ENCODE measurements at places on chromosomes 4 and X. TPM values are rescaled to one million over a fixed set of nuclear protein-coding genes. Genes with fewer than 3 reads are reported as not detected.
A peak's percentile ranks its signal among the peaks of the same experiment; 100 is the strongest.

DNA sequence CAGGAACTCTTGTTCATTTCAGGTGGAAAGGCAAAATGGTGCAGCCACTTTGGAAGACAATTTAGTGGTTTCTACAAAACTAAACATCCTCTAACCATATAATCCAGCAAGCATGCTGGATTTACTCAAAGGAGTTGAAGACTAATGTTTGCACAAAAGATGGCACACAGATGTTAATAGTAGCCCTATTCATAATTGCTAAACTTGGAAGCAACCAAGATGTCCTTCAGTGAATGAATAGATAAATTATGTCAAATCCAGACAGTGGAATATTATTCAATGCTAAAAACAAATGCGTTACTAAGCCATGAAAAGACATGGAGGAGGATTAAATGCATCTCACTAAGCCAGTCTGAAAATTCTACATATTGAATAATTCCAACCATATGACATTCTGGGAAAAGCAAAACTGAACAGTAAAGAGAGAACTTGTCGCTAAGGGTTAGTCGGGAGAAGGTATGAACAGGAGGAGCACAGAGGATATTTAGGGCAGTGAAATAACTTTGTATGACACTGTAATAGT is 48.2 kb upstream of the PCDH7 start:
- H3K4me1 ChIP-seq, result no peaks in the 10 kb centered on the region
- H3K4me3 ChIP-seq, result no peak overlapping the region
- DNase-seq, result no peak
- no peak overlapping the region for H3K27ac ChIP-seq
- no peaks in the 10 kb centered on the region for H3K36me3 ChIP-seq
- H3K27me3 ChIP-seq, result no peaks in the 10 kb centered on the region

- peaks cover 7% of the 10 kb centered on the region for H3K36me3 ChIP-seq
- H3K4me1 ChIP-seq, result peaks cover 17% of the 10 kb centered on the region
- no peak for DNase-seq
- H3K4me3 ChIP-seq, result no peak overlapping the region
These were observed 14.2 kb downstream of the C4orf33 start for GRCh38 chr4:129109965-129110824.

GRCh38 chr4:19348746-19349145 is 903.0 kb upstream of the SLIT2 start:
- no peaks in the 10 kb centered on the region for H3K4me1 ChIP-seq
- no peaks in the 10 kb centered on the region for H3K36me3 ChIP-seq
- H3K27me3 ChIP-seq, result no peaks in the 10 kb centered on the region
- DNase-seq, result no peak
- H3K27ac ChIP-seq, result no peak overlapping the region

The BCAP31 gene
- 282 TPM for total RNA-seq

DNA sequence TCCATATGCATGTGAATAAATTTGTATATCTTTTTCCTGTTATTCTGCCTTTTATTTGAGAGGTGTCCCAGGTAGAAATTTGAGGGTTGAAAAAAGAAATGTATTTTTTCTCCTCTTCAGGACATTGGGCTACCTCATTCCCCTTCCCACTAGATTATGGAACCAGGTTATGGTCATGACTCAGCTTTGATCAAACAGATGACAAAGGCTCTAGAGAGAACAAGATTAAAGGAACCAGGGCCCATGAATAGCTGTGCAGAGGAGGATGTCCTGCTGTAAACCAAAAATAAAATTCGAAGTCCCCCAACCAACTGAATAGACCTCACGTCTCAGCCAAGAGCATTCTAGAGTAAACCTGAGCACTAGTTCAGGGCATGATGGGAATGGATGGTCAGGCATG is 313.2 kb downstream of the RAPGEF2 start:
- no peak overlapping the region for H3K27ac ChIP-seq
- peaks cover 4% of the 10 kb centered on the region for H3K36me3 ChIP-seq
- no peak for DNase-seq
- H3K27me3 ChIP-seq, result peaks cover 3% of the 10 kb centered on the region

- no peak overlapping the region for H3K27ac ChIP-seq
- H3K36me3 ChIP-seq, result no peaks in the 10 kb centered on the region
- H3K4me1 ChIP-seq, result peaks cover 4% of the 10 kb centered on the region
These were observed 26.8 kb downstream of the DOCK11 start for GRCh38 chrX:118522230-118522926.

The BMX gene
- total RNA-seq, result 0.74 TPM

DNA sequence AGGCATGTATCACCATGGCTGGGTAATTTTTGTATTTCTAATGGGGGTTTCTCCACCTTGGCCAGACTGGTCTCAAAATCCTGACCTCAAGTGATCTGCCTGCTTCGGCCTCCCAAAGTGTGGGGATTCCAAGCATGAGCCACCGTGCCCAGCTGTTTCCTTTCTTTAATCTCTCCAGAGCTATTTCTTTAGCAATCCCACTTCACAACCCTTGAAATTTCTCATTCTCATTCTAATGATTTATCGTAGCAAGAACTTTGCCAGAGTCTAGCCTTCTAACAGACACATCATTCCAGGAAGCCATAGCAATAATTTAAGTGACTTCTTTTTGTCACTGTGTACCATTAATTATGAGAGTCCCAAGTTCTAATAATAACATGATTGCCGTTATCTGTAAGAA is 68.6 kb downstream of the RXFP1 start:
- no peaks in the 10 kb centered on the region for H3K36me3 ChIP-seq
- H3K4me3 ChIP-seq, result no peak overlapping the region
- DNase-seq, result no peak

DNA sequence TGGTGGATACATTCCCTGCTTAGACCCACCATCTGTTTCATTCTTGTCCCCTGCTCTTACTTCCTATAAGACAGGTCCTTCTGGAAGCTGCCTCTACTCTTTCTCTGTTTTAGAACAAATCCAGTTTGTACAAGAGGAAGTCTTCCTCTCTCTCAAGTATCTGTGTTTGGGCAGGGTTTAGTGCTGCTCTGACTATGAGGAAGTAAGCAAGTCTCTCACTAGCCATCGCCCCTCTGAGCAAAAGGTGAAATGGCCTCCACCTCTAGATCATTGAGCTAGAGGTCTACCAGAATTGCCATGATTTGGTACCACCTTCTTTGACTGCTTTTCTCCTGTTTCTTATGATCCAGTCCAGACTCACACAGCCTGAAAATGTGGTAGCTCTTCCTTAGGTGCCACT is 8.4 kb downstream of the BTK start:
- peaks cover 4% of the 10 kb centered on the region for H3K27me3 ChIP-seq
- no peak overlapping the region for H3K4me3 ChIP-seq
- no peak overlapping the region for H3K27ac ChIP-seq
- no peaks in the 10 kb centered on the region for H3K36me3 ChIP-seq

DNA sequence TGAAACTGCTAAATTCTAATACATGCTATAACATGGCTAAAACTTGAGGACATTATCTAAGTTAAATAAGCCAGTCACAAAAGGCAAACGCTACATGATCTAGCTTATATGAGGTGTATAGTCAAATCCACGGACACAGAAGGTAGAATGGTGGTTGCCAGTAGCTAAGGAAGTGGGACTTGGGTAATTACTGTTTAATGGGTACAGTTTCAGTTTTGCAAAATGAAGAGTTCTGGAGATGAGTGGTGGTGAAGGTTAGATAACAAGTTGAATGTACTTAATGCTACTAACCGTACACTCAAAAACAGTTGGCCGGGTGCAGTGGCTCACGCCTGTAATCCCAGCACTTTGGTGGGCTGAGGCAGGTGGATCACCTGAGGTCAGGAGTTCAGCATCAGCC is 644.5 kb upstream of the DIPK2B start:
- H3K4me3 ChIP-seq, result no peak overlapping the region
- peaks cover 2% of the 10 kb centered on the region for H3K27me3 ChIP-seq
- no peak for DNase-seq
- H3K4me1 ChIP-seq, result peaks cover 8% of the 10 kb centered on the region
- no peaks in the 10 kb centered on the region for H3K36me3 ChIP-seq

DNA sequence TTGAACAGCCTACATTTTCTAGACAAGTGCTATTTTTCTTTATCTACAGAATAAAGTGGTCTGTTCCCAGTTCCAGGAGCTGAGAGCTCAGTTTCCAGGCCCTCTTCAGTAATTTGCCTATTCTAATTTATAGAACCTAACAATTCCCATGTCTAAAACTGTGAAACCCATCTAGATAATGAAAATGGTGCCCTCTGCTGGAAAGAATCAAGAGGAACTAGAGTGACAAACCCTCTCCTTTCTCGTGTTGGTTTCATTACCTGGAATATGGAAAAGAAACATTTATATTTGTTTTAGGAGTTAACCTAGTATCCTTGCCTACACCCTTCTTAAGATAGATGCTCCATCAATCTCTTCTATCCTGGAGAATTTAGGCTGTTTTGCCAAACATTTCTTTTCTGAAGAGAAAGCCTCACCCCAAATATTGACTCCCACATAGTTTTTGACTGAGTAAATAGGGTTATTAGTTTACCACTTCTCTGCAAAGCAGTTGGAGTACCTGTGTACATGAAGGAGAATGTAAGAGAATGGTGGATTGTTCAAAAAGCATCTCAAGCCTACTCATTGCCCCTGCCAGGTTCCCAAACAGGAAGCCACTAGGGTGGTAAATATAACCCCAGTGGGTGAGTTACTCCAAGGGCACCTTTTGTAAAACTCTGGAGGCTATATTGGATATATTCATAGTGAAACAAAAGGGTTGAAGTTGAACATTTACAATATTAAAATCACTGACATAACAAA is 121.6 kb downstream of the RASL11B start:
- no peaks in the 10 kb centered on the region for H3K36me3 ChIP-seq
- no peak overlapping the region for H3K27ac ChIP-seq
- H3K4me1 ChIP-seq, result peaks cover 9% of the 10 kb centered on the region
- peak; percentile 40 for DNase-seq
- H3K4me3 ChIP-seq, result no peak overlapping the region

- H3K4me3 ChIP-seq, result no peak overlapping the region
- no peak overlapping the region for H3K27ac ChIP-seq
- H3K27me3 ChIP-seq, result peaks cover 3% of the 10 kb centered on the region
- DNase-seq, result no peak
These were observed 6.2 kb upstream of the ZCCHC13 start for GRCh38 chrX:74297766-74298165.

- H3K36me3 ChIP-seq, result no peaks in the 10 kb centered on the region
- no peak for DNase-seq
- H3K4me1 ChIP-seq, result no peaks in the 10 kb centered on the region
- no peak overlapping the region for H3K27ac ChIP-seq
- no peaks in the 10 kb centered on the region for H3K27me3 ChIP-seq
These were observed 1180.2 kb downstream of the FAM133A start for GRCh38 chrX:94854251-94854650.

GRCh38 chr4:68589790-68590189 is 13.7 kb upstream of the UGT2B17 start:
- no peak overlapping the region for H3K4me3 ChIP-seq
- no peaks in the 10 kb centered on the region for H3K36me3 ChIP-seq
- no peaks in the 10 kb centered on the region for H3K4me1 ChIP-seq
- no peak for DNase-seq

DNA sequence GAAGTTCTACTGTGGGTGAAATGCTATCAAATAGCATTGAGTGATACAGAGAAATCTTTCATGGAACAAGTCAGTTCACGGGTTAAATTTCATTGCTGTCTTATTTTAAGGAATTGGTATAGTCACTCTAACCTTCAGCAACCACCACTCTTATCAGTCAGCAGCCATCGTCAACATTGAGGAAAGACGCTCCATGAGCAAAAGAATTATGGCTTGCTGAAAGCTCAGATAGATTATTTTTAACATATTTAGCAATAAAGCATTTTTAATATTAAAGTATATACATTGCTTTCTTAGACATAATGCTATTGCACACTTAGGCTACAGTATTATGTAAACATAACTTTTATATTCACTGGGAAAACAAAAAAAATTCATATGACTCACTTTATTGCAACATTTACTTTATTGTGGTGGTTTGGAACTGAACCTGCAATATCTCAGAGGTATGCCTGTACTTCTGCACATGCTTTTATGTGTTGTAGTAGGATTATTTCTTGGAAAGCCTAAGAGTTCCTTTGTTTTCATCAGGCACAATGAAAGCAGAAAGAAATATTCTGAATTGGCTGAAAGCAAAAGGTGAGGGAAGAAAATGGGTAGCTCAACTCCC is 586.7 kb downstream of the GBA3 start:
- H3K36me3 ChIP-seq, result no peaks in the 10 kb centered on the region
- DNase-seq, result no peak
- H3K4me3 ChIP-seq, result no peak overlapping the region
- H3K27ac ChIP-seq, result no peak overlapping the region
- H3K27me3 ChIP-seq, result no peaks in the 10 kb centered on the region

GRCh38 chr4:31422006-31422405 is 701.8 kb downstream of the PCDH7 start:
- H3K4me3 ChIP-seq, result no peak overlapping the region
- DNase-seq, result no peak

GRCh38 chrX:39508300-39508692 is 589.5 kb downstream of the BCOR start:
- no peak overlapping the region for H3K27ac ChIP-seq
- DNase-seq, result no peak
- no peaks in the 10 kb centered on the region for H3K4me1 ChIP-seq
- no peaks in the 10 kb centered on the region for H3K27me3 ChIP-seq
- no peaks in the 10 kb centered on the region for H3K36me3 ChIP-seq

GRCh38 chrX:2692221-2693112 is 1.4 kb downstream of the CD99 start:
- peak; percentile 24 for DNase-seq
- H3K27me3 ChIP-seq, result peaks cover 28% of the 10 kb centered on the region
- peak overlapping the region; percentile 98 for H3K27ac ChIP-seq

The AKAP14 gene
- total RNA-seq, result not detected

The ETDB gene
- total RNA-seq, result not detected

GRCh38 chrX:122504026-122504425 is 680.1 kb upstream of the GRIA3 start:
- no peaks in the 10 kb centered on the region for H3K27me3 ChIP-seq
- no peak overlapping the region for H3K4me3 ChIP-seq
- H3K36me3 ChIP-seq, result no peaks in the 10 kb centered on the region
- H3K4me1 ChIP-seq, result no peaks in the 10 kb centered on the region
- H3K27ac ChIP-seq, result no peak overlapping the region
- no peak for DNase-seq

DNA sequence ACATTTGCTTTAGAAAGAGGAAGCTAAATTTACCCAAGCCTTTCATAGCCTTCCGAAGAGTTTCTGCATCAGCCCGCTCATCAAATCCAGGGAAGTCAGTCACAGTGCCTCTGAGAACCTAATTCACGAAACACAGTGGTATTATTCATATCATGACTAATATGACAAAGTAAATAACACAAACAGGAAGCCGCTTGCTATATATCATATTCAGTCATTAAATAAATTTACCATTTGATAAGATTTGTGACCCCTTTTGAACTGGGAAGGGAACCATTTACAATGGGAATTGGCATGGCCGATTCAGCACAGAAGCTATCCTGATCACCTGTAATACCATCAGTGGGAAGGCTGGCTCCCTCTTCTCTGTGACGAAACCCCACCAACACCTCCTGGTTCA is 10.5 kb downstream of the ANXA5 start:
- peaks cover 18% of the 10 kb centered on the region for H3K36me3 ChIP-seq
- H3K27ac ChIP-seq, result no peak overlapping the region

DNA sequence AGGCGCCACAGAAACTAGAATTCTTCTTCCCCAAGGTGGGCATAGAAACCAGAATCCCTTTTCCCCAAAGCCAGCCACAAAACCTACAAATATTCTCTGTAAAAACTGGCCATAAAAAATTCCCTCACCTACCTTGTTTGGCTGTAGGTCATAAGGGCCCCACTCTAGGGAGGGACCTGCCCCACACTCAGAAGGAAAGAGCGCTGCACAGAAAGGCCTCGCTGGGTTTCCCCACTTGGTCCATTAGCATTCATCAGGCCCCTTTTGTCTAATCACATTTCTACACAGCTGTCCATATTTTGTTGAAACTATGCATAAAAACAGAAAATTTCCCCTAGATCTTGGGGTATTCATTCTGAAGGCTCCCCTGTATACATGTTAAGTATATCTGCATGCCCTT is 54.1 kb downstream of the PHKA2 start:
- no peak overlapping the region for H3K27ac ChIP-seq
- no peaks in the 10 kb centered on the region for H3K4me1 ChIP-seq
- H3K36me3 ChIP-seq, result no peaks in the 10 kb centered on the region
- no peak for DNase-seq

The C4orf50 gene
- 0.05 TPM for total RNA-seq

The SLC49A3 gene
- total RNA-seq, result 19.9 TPM

The BEND4 gene
- 16.3 TPM for total RNA-seq

Measured in endothelial cell (in vitro differentiated cells).